Activated CD4-positive, alpha-beta T cell treated with anti-CD3 and anti-CD28 coated beads, Interleukin-2, Interleukin-4, amounts not matched to agents 100 ng/mL and 50 ng/mL, durations not matched to agents 16 hours and 8 hours (primary cell): ENCODE measurements at places on chromosomes 7 and 10.

GRCh38 chr10:105605918-105606317 lies 964.8 kb downstream of the SORCS3 start:
- DNase-seq, result no peak

DNA sequence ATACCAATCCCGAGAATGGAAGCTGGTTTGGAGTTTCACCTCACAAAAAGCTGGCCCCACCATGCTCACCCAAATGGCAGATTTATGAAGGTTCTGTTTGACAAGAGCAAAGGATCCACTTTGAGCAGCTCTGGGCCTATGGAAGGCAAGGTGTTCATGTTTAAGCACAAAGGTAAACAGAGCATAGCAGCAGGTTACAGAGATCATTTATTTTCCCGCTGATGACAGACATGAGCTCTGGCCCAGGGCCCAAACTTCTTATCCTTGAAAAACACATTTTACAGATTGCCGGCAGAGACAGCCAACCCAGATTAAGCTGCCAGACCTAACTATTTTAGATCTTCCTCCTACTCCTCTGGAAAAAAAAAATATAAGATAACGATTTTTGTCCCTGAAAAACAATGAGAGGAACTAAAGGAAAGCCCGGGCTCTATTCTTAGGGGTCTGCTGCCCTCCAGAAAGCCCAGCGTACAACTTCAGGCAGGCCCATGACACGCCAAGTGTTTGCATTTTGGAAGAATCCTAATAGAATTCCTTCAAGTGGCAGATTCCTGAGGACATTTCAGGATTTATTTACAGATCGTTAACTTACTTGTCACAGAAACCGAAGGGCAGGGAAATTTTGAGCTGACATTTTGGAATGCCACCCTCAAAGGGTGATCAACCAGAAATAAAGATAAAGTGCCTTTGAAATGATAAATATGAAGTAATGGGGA lies 40.0 kb downstream of the SYPL1 start:
- DNase-seq, result no peak

- DNase-seq, result no peak
Measured at GRCh38 chr7:7304705-7305450, 122.5 kb downstream of the C1GALT1 start.

DNA sequence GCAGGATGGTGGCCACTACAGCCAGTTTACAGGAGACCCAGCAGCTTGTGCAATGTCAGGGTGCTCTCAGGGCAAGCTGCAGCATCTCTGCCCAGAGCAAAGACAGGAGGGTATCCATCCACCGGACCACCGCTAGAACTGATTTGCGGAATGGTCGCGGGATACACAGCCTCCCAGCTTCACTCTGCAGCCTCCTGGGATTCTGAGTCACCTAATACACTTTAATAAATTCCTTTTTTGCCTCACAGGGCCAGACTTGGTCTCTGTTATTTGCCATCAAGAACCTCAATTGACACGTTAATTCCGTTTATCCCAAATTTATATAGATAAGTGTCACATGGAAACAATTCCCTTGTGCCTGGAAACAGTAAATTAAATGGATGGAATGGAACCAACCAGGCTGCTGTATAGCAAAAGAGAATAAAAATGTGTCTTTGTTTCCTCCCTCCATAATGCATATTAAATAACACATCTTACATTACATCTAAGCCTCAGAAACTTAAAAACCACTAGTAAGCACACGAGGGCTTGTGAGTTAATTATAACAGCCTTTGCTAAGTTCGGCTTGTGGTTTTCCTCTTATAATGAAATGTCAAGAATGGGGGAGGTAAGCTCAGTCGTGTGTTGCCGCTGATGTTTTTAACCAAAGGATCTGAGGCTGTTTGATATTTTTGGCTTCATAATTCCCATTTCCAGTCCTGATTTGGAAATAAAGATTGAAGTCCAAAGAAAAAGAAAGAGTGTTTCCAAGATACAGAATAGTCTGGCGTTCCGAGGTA lies 52.1 kb downstream of the ADRB1 start:
- DNase-seq, result no peak

DNA sequence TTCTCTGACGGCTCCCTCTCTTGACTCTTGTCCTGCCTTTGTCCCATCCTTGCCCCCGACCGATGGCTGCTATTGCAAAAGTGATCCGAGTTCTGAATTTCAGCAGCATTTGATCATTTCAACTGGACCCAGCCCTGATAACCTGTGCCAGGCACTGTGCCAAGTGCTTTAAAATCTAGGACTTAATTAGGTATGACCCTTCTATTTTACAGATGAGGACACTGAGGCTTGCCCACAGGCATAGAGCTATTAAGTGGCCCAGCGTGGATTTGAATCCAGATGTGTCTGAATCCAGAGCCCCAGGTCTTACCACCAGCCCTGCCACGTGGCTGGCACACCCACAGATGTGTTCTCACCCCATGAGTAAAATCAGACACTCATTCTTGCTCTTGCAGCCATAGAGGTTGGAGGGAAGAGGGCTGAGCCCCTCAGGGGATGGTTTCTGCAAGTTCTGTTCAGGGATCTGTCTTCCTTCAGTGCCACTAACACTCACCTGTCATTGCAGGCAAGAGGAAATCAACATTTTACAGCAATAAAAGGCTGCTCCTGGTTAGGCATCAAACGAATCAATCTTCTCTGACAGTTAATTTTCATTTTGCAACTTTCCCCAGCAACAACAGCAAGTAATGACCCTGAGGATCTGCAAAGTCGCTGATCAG lies 101.2 kb downstream of the GRID1 start:
- DNase-seq, result no peak

DNA sequence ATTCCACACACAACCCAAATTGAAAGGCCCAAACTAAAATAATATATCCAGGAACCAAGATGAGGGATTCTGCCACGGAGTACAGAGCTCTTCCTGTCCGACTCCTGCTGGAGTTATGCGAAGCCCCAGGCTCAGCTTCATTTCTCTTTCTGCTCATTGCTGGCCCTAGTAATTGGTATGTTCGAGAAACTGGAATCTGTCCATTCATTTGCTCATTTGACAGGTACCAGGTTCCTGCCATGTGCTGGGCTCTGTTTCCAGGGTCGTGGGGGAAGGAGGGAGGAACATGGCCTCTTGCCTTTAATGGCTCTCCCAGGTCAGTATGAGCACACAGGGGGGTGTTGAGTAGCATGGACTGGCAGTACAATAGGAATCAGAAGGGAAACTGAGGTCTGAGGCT lies 179.2 kb upstream of the SHH start:
- DNase-seq, result no peak

GRCh38 chr7:149277871-149278270 lies 15.9 kb downstream of the ZNF783 start:
- no peak for DNase-seq

- DNase-seq, result no peak
Measured at GRCh38 chr7:112505495-112505894, 24.7 kb downstream of the LSMEM1 start.

- no peak for DNase-seq
Measured at GRCh38 chr10:123841560-123841959, 50.0 kb downstream of the CPXM2 start.
